ENCODE measurements at places on chromosomes 4 and X.
A peak's percentile ranks its signal among the peaks of the same experiment; 100 is the strongest.

- no peak for DNase-seq
Measured at GRCh38 chrX:66672106-66672505, 33.2 kb upstream of the EDA2R start.

DNA sequence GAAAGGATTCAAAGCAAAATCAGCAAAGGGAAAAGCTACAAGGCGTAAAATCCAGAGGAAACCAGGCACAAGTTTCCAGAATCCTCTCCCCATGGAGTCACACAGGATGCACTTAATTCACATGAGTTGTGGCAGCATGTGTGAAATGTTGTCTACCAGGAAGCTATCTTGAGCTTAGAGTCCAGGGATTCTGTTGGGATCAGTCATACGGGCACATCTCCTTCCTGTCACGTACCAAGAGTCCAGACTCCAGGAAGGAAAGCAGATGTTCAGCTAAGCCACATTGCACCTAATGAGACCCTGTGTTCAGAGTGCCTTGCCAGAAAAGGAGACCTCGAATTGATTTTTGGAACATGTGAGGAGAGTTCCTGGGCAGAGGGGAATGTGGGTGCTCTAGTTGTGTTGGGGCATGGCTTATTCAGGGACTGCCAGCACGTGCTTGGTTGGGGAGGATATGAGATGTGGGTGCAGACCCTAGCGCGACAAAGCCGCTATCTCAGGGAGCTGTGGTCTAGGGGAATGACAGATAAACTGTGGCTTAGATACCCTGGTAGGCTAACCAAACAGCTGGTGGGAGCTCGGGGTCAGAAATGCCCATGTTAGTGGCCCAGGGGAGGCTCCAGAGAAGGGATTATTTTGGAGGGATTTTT is 70.0 kb downstream of the EVC start:
- no peak for DNase-seq

GRCh38 chr4:98546910-98547594 is 111.4 kb downstream of the TSPAN5 start:
- no peak for DNase-seq

DNA sequence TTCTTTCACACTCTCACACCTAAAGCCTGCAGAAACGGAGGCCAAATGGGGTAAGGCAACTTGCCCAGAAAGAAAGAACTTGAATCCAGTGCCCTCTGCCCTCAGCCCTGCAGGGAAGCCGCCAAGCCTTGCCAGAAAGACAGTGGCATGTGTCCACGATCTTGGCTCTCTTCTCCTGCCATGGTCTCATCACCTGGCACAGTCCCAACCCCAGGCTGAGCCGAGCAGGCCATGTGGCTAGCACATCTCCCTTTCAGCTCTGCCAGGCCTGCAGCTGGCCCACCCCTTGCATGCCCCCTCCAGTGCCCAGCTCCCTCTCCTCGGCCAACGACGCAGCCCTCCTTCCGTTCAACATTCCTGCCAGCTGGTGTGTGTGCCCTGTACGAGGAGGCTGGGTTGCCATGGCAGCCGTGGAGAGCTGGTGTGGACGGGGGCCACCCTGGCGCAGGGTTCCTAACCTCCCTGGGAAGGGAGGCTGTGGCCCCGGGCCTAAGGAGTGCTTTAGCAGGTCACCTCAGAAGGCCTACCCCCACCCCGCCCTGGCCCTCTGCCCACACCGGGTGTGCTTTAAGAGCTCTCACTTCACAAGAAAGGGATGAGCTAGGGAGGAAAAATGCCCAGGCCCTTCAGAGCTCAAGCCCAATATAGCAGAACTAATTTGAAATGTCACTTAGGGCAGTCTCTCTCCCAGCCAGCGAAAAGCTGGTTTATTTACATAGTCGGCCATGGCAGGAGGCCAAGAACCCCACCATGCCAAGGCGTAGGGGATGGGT is 73.0 kb upstream of the PJA1 start:
- DNase-seq: peak; percentile 68

DNA sequence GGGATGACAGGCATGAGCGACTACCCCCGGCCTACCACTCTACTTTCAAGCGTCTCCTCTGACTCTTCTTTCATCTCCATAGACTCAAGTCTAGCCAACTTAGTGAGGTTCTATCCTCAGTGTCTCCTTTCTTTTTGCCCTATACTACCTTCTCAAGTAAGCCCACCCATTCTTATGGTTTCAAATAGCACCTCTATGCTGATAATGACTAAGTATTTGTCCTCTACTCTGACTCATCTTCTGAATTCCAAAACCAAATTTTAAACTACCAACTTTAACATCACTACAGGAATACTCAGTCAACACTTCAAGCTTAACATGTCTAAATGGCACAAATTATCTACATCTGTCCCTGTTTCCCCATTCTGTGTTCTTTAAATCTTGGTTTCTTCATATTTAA is 47.8 kb downstream of the ELF2 start:
- no peak for DNase-seq
